ENCODE measurements at places on chromosomes 12 and 14.

- no peak for DNase-seq
These were observed 165.7 kb upstream of the RTL1 start for GRCh38 chr14:101069228-101069549.

- no peak for DNase-seq
These were observed 938 bp upstream of the SLC25A29 start for GRCh38 chr14:100306998-100307765.

DNA sequence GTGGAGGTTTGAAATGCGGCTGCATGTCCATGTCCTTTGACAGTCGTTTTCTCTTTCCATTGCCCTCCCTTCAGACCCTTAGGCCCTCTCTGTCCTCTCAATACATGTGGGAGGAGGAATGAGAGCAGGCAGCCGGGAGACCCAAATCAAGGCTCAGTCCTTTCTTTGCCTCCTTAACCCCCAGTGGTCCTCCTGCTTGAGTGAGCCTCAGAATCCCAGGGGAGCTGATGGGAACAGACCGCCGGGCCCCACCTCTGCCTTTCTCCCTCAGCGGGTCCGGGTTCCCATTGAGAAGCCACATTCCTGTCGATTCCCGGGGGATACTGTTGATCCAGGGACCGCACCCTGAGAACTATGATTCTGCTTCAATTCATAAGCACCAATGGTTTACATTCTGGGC lies 77.9 kb upstream of the RFLNA start:
- DNase-seq = no peak

GRCh38 chr14:97970222-97970621 lies 1173.0 kb downstream of the VRK1 start:
- no peak for DNase-seq

DNA sequence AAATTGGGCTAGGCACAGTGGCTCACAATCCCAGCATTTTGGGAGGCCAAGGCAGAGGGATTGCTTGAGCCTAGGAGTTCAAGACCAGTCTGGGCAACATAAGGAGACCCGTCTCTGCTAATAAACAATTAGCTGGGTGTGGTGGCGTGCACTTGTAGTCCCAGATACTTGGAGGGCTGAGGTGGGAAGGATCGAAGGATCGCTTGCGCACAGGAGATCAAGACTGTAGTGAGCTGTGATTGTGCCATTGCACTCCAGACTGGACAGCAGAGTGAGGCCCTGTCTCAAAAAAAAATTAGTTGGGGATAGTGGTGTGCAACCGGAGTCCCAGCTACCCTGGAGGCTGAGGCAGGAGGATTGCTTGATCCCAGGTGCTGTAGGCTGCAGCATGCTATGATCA lies 38.7 kb upstream of the BCL7A start:
- no peak for DNase-seq

DNA sequence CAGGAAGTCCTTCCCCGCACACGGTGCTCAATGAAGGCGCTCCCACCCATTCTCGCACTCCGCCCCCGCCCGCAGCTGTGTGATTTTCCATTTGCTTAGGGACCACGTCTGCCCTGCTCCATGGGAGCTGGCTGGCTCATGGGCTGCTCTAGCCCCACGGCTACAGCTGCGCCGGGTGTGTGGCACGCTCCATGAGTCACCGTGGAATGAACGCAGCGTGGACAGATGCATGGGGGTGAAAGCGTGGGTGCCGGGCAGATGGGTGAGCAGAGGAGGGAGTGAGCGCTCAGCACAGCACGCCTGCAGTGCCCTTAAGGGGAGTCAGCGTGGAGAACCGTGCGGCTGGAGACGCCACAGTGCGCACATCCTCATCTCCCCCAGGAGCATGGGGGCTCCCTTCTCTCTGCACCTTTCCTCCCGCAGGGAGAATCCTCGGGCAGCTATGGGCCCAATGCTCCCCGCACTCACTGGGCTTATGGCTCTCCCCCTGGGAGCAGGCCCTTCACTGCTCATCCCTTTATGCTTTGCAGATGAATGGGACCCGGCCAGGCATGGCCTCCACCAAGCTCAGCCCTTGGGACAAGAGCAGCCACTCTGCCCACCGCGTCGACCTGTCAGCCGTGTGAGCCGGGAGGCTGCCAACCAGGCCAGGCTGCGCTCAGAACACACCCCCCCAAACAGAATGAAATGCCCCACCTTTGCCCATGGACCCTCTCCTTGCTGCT lies 185.1 kb downstream of the ADGRD1 start:
- no peak for DNase-seq

All from activated T-helper 9 cell treated with anti-CD3 and anti-CD28 coated beads, Interleukin-2, amount 50 U/mL, for 16 hours (primary cell).